ENCODE measurements at places on chromosomes 3 and 15.

DNA sequence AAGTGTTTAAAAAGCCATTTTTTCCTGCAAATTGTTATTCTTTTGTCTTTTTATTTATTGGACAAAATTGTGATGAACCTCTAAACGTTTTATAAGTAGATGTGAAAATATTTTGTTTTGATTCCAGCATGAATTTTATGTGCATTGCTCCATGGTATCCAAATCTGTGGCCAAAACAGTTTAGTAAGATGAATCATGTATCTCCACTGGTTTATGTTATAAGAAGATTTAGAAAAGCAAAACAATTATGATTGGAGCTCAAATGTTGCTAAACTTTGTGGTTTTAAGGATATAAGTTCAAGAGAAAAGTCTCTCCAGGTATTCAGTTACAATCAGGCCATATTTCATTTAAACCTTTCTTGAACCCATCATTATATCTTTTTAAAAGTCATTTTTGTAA, 80.9 kb downstream of the NECTIN3 start:
- DNase-seq, result no peak

DNA sequence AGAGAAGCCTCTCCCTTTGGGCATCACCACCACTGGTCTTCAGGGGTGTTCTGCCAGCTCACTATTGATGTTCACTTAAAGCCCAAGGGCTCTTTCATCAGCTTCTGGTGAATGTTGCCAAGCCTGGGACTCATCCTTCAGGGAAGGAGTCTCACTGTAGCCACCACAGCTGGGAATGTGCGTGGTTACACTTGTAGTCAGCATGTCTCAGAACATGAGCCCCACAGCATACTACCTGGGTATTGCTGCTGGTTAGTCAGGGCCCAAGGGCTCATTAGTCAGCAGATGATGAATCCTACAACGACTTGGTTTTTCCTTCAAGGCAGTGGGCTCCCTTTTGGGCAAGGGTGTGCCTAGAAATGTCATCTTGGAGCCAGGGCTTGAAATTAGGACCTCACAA, 412.9 kb downstream of the VGLL3 start:
- no peak for DNase-seq

DNA sequence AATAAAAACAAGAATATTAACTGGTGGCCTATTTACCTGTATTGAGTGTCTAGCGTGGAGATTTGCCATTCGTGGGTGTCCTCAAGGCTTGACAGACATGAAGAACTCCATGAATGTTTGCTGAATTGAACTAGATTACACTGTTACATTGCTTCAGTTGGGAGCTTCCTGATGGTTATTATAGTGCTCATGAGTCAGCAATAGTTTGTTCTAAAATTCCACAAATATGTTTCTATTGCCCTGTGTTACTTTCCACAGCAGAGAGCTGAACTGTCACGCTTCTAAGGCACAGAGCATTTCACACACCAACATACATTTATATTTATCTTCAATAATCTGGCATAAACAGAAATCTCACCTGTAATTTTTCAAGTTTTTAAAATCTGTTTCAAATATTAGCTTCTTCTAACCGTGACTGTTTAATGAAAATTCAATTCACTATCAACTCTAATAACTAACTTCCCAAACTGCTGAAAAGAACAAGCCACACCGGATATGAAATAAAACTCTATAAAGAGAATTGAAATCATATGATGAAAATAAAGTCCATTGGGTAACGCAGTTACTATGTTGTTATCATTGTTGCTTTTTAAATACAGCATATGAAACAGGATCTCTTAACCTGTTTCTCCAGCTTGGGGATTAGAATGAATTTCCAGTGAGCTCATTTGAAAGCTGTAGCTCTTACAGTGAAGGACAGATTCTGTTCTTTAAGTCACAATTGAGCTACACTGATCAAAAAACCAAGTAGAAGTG, 61.2 kb upstream of the MCF2L2 start:
- DNase-seq, result no peak

- no peak for DNase-seq
Measured at GRCh38 chr15:76339305-76340197, 3.0 kb downstream of the ISL2 start.

- DNase-seq, result no peak
Measured at GRCh38 chr15:58212909-58213526, 74.8 kb downstream of the AQP9 start.

GRCh38 chr3:123130079-123130750, 63.4 kb downstream of the PDIA5 start:
- DNase-seq, result no peak

DNA sequence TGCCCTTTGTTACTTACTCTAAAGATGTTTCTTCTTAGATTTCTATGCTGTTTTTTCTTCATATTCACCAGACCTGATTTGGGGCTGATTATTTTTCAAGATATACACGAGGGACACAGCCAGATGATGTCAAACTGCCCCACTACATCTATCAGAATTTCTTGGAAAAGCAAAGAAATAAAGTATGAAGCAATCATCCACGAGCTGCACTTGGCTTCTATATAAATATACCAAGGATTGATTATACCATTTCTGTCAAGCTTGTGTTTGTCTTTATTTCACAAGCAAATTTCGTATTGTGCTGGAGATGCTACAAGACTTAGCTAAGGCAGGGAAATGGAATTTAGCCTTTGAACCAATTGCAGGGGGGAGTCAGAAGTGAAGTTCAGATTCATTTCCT, 715.1 kb upstream of the NR2F2 start:
- no peak for DNase-seq

DNA sequence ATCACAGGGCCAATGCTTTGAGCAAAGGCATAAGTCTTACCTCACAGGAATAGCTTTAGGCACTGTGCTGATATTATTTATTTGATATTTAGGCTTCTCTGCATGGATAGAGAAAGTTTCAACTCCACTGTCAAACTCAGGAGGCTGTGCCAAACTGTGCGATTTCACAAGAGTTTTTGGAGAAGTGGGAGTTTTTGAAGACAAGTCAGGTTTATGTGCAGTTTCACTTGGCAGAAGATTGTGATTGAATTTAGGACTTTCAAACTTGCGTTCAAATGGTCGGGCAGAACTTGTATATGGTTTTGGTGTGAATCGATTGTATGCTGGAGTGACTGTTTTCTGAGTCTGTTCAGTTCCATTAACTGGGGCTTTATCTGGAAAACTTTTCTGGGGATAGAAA, 113.7 kb downstream of the TJP1 start:
- no peak for DNase-seq

DNA sequence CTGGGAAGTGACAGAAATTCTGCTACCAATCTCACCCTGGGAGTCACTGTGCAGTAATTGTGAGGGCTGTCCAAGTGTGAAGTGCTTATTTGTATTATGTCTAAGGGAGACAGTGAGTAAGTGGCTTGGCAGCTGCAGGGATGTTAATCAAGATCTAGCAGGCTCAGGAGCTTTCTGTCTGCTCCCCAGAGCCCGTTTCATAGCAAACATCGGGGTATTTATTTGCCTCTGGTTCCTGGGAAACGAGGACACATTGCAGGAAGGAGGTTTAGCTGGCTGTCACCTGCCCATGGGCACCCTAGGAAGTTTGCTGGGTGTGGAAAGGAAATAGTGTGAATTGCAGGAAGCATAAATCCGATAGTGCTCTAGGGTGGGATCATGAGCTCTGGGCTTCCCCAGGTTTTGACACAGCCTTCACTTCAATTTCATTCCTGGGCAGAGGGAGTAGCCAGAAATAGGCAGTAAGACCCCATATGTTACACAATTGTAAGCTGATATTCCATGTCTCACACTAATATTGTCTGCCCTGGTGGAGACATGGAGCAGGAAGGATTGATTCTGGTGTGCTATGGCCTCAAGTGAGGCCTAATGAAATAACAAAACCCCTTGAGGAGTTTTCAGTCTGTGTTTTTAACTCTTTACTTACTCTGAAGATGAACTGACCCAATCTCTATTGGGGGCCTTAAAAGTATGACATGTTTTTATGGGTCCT, 74.1 kb upstream of the MITF start:
- no peak for DNase-seq

- DNase-seq, result no peak
Measured at GRCh38 chr15:65884511-65884910, 15.2 kb downstream of the RAB11A start.

DNA sequence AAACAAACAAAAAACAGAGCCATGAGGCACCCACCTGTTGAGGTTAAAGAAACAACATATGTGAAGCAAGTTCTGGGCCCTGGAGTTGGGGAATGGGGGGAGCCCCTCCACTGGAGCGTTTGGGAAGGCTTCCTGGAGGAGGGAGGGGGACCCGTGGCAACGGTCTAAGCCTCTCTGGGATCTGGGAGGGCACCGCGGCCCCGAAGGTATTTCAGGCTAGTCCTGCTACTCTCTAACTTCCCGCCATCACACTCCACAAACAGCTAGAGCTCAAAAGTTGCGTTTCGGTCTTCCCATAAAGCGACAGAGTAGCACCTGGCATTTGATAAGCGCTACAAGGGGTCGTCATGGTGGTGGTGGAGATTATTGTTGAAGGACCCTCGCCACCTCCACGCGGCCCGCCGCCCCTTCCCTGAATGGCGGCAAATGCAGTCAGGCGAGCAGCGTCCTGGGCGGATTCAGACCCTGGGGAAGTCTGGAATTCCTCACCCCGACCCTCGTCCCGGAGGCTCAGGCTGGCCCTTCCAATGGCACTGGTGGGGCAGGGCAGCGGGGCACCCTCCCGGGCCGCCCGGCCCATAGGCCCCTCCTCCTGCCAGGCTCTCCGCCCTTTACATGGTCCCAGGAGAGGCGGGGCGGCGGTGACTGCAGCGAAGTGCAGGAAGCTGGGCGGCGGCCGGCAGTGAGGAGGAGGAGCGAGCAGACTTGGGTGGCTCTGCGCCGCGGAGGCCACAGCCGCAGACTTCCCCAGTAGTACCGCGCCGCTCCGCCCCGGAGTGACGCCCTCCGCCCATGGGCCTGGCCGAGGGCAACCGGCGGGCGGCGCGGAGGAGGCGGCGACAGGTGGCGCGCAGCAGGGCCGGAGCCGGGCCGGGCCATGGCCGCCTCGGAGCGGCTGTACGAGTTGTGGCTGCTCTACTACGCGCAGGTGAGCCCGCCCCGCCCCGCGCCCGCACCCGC, at the start of gene NBEAL2:
Gene NBEAL2, plus strand, starts transcription at position 682 of the 960 bp plus-strand sequence. Its CDS starts 196 bp downstream, at position 878.
- peak; percentile 96 for DNase-seq

DNA sequence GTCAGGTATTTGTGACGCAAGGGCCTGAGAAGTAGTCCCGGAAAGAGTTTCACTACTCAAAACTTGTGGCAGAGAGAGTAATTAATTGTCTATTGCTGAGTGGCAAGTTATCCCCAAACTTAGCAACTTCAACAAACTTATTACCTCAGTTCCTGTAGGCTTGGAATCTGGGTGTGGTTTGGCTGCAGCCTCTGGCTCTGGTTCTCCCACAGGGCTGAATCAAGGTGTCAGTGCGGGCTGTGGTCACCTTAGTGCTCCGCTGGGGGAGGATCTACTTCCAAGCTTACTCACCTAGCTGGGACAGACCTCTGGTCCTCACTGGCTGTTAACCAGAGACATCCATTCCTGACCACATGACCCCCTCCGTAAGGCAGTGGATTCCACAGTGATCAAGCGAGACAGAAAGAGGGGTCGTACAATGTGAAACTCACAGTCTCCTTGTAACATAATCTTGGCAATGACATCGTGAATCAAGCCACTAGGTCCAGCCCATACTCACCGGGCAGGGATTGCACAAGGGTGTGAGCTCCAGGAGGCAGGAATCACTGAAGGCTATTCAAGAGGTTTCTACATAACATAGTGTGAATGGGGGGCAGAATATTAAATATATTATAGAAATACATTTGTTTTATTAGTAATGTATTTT, 138.3 kb downstream of the RYR3 start:
- DNase-seq, result no peak

DNA sequence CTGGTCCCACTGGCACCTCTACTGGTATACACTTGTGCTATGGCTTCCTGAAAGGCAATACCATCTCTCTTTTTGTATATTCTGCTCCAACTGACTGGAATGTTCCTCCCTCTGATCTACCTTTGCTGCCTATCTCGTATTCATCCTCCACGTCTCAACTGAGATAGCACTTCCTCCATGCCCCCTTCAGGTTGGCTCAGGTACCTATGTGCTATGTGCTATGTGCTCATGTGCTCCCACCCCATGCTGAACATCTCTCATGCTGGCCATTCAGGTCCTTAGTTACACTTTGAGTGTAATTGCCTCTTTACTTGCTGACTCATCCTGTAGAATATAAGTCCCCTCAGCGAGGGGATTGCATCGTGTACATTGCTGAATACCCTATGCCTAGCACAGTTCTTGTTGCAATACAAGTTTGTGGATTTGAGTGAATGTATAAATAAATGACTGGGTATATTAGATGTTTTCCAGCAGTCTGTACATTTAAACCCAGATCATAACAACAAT, 156.9 kb downstream of the SOX2 start:
- DNase-seq, result no peak

DNA sequence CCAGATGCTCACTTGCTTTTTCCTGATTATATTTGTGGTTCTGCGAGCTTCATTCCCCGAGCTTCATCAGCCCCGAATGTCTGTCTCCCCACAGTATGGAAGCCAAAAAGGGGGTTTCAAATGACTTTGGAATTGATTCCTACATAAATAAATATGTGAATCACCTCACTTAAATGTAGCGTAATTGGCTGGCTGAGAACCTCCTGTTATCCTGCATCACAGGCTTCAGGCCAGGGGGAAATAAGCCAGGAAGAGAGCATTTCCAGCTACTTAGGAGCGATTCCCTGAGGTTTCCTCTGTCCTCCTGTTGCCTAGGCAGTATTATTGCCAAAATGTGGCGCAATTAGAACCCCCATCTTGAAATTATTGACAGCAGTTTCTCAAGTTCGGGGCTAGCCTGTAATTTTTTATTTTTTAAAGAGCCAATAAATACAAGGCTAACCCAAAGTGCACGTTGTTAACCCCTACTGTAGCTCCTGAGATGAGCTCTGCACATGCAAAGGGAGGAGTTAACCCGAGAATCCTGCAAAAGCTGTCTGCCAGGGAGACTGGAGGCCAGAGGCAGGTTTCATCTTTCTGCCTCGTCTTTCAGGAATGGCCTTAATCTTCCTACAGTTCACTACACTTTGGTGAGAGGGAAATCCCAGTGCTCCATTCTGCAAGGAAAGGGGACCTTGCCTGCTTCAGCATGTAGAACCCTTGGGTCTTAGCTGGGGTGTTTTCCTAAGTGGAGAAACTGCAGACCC, 148.2 kb downstream of the ADAMTS9 start:
- no peak for DNase-seq

DNA sequence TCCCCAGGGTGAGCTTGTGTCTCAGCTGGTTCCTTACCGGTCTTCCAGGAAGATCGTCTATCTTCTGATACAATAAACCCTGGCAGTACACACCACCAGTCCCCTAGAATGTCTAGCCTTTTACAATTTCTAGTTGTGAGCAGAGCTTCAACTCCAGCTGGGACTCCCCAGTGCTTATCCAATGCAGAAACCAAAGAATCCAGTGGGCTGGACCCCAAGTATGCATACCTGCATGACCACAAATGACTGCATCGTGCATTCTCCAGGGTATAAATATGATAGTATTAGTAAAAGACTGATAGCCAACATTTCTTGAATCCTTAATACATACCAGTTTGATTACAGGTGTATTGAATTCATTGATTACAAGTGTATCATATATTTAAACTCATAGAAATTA, 176.0 kb downstream of the SATB1 start:
- no peak for DNase-seq

GRCh38 chr15:86139828-86140227, 60.2 kb downstream of the AGBL1 start:
- no peak for DNase-seq

Measured in CD4-positive, alpha-beta T cell treated with Interferon alpha-2 for 1 hour (primary cell).